ENCODE measurements at places on chromosomes 12 and 14.

DNA sequence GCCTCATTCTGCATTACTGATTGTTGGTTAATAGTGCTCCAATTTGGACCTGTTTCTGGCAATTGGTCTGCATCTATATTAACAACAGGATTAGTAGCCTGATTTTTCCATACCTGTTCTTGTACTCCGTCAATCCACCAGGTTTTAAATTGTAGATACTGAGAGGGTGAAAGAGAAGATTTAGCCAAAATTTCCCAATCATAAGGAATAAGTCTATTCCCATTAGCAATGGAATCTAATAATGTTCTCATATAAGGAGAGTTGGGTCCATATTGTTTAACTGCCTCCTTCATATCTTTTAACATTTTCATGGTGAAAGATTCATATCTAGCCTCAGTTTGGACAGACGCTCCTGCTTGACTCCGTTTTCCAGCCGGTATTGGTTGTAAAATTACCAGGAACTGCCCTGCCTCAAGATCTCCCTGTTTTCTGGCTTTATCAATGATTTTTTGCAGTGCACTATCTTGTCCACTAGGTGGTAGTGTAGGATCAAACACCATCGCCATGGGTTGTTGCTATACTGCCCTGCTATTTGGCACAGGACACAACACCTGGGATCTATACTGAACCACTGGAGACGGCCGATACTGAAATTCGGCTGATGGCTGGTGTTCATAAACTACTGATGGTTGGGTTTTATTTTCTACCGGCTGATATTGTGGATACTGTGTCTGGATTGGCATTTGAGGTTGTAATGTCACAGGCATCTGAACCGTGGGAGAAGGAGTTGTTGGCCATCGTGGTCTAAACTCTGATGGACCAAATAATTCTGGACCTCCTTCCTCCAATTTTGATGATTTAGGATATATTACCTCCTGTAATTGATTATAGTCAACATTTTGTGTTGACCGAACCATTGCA, 25.2 kb downstream of the DHRS4L2 start:
- DNase-seq: no peak

- DNase-seq: no peak
Measured at GRCh38 chr14:72962829-72963312, 36.6 kb downstream of the DCAF4 start.

- no peak for DNase-seq
Measured at GRCh38 chr14:104792945-104793702, 2.4 kb downstream of the AKT1 start.

DNA sequence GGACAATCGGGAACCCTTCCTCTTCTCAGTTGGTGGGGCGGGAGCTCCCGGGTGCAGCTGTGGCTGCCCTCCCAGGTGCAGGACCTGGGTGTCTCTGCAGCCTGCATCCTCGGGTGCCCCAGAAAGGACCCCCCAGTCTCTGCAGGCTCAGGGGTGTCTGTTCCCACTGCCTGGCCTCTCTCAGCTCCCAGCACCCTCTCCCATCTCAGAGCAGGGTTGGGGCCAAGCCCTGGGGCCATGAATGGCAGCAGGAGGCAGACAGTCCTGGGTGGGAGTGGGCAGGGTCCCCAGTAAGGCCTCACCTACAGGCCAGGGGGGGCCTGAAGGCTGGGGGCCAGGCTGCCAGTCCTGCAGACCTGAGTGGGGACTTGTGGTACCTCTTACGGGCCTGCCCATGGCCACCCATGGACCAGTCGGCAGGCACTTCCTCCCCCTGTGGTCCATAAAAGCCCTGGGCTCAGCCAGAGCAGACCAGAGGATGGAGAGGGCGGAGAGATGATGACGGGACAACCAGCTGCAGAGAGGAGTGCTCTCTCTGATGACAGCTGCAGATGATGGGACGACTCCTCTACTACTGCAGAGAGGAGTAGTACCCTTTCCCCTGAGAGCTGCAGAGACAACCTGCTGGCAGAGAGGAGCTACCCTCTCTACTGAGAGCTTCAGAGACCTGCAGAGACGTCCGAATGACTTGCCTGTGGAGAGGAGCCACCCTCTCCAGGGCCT, 26.6 kb downstream of the TCHP start:
- no peak for DNase-seq

- DNase-seq: no peak
Measured at GRCh38 chr12:22229652-22230279, 104.7 kb downstream of the ST8SIA1 start.

- DNase-seq: no peak
Measured at GRCh38 chr14:74503938-74504335, 10.4 kb downstream of the ISCA2 start.

- no peak for DNase-seq
Measured at GRCh38 chr14:80669426-80669825, 272.1 kb downstream of the CEP128 start.

GRCh38 chr14:90903101-90903500, 86.9 kb upstream of the TTC7B start:
- peak; percentile 16 for DNase-seq

GRCh38 chr12:107332743-107333142, 239.4 kb upstream of the CRY1 start:
- DNase-seq: no peak

DNA sequence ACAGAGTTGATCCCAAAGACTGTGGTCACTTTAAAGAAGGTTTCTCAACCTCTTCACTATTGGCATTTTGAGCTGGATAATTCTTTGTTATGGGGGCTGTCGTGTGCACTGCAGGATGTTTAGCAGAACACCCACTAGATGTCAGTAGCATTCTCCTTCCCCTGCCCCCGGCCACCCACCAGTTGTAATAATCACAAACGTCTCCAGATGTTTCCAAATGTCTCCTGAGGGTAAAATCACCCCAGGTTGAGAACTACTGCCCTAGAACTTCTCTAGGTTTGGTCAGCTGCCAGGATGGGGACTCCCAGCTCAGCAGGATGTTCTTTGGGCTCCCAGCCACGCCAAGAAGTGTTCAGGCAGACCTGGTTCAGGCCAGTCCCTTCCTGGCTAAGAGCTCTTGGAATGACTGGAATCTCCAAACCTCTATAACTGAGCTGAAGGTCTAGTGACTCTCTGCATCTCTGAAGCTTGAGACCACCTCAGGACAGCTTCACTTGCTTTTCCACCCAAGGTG, 12.5 kb upstream of the AJUBA start:
- DNase-seq: no peak

- DNase-seq: no peak
Measured at GRCh38 chr12:52522346-52523011, 2.3 kb upstream of the KRT5 start.

DNA sequence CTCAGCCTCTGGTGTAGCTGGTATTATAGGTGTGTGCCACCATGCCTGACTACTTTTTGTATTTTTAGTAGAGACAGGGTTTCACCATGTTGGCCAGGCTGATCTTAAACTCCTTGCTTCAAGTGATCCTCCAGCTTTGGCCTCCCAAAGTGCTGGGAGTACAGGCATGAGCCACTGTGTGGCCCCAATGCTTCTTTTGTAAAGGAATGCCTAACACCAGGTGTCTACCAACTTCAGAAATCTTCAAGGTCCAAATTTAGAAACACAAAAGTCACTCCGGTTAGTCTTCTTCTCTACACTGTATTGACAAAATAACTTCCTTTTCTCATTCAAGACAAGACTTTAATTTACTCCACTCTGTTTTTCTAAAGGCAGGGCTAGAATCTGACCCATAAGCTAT, 188.7 kb downstream of the PRKD1 start:
- no peak for DNase-seq

- DNase-seq: no peak
Measured at GRCh38 chr12:43921666-43922337, 85.9 kb downstream of the TMEM117 start.

GRCh38 chr14:81172353-81172752, 48.4 kb downstream of the GTF2A1 start:
- DNase-seq: no peak

GRCh38 chr14:50023671-50024490, 92.5 kb downstream of the VCPKMT start:
- no peak for DNase-seq

DNA sequence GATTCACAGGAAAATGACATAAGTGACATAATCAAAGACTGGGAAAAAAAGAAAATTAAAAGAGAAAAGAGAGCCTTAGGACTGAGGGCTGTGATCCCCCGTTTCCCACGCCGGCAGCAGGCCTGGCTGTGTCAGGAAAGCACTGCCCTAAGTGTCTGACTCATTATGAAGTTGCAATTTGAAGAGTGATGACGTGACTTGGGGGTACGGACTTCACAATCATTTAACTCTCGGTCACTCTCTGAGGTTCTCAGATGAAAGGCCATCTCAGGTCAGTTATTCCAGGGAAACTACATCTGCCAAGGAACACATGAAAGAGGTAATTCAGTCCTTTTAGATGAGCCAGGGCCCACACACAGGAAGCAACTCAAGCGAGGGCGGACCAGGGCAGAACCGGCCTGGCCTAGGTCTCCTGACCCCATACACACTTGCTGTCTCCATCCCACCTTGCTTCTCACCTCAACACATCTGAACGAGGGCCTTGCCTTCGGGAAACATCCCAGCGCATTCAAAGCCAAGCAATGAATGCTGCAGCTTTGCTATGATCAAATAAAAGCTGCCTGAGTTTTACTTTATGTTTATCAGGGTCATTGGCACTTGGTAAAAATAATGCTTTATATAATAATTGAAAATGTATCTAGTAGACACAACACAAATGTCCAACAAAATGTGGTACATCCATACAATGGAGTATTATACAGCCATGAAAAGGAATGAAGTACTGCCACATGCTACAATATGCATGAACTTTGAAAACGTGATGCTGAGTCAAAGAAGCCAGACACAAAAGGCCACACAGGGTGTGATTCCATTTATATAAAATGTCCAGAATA, 2.7 kb downstream of the SSH1 start:
- no peak for DNase-seq

GRCh38 chr12:127664901-127665300, 602.1 kb upstream of the TMEM132C start:
- DNase-seq: no peak

GRCh38 chr12:3206536-3207072, 129.4 kb downstream of the TSPAN9 start:
- no peak for DNase-seq

GRCh38 chr12:8698132-8698851, 501 bp downstream of the RIMKLB start:
- DNase-seq: peak; percentile 57

DNA sequence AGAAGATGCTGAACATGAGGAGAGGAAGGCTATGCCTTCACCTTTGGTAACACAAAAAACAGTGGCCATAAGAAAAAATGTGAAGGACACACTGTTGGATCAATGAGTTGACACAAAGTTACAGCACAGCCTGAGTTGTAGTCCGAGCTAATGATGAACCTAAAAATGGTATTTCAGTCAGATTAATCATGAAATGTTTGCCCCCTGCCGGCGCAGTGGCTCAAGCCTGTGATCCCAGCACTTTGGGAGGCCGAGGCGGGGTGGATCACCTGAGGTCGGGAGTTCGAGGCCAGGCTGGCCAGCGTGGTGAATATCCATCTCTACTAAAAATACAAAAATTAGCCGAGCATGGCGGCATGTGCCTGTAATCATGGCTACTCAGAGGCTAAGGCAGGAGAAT, 1.3 kb upstream of the CAPRIN2 start:
- no peak for DNase-seq

DNA sequence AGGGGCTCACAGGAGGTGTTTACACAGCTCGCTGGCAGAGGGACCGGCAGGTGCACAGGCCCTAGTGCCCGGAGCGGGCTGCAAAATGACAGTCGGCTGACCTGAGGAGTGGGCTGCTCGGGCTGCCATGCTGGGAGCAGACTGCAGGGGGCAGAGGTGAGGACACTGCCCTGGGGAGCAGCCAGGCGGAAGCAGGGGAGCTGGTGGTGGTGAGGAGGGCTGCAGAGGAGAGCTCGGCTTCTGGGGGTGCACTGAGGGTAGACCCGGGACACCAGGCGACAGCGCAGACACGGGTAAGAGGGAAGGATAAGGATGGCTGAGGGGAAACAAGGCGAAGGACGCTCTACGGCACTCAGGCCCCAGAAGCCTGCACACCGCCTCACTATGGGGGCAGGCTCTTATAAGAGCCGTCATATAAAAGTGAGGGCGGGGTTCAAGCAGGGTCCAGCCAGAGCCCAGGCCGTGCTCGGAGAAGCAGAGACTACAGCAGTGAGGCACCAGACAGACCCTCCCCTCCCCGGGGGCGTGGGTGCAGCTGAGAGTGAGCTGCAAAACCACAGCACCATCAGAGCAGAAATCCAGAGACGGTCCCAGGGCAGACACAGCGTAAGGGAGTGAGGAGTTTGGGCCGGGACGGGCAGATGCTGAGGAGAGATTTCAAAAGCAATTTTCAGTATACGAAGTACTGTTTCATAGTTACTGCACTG, 62.5 kb downstream of the CCDC88C start:
- DNase-seq: no peak

- no peak for DNase-seq
Measured at GRCh38 chr12:92063641-92064040, 82.0 kb downstream of the BTG1 start.

GRCh38 chr12:5488626-5488955, 56.7 kb downstream of the NTF3 start:
- no peak for DNase-seq

- no peak for DNase-seq
Measured at GRCh38 chr12:95118138-95118787, 44.8 kb upstream of the NR2C1 start.

GRCh38 chr14:23483236-23483854, 13.8 kb downstream of the NGDN start:
- DNase-seq: peak; percentile 41

DNA sequence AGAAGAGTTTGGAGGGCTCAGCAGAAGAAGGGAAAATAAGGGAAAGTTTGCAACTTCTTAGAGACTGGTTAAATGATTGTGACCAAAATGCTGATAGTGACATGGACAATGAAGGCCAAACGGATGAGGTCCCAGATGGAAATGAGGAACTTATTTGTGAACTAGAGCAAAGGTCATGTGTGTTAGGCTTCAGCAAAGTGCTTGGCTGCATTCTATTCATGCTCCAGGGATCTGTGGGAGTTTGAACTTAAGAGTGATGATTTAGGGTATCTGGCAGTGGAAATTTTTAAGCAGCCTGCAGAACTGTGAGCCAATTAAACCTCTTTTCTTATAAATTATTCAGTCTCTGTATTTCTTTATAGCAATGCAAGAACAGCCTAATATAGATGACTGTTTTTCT, 88.9 kb upstream of the ARHGAP5 start:
- no peak for DNase-seq

- no peak for DNase-seq
Measured at GRCh38 chr12:102479099-102479885, 1.1 kb downstream of the IGF1 start.

GRCh38 chr12:25959071-25959961, 834 bp downstream of the RASSF8 start:
- peak; percentile 53 for DNase-seq

- peak; percentile 48 for DNase-seq
Measured at GRCh38 chr12:95205685-95206084, 11.6 kb downstream of the FGD6 start.

GRCh38 chr14:98859301-98859700, 412.7 kb downstream of the BCL11B start:
- no peak for DNase-seq

GRCh38 chr12:16611146-16611545, 5.2 kb upstream of the LMO3 start:
- DNase-seq: no peak

Measured in anterior cingulate cortex (tissue), 58 donors.